ENCODE measurements at places on chromosomes 4 and X.

GRCh38 chr4:128288689-128289106 lies 1.1 kb upstream of the PGRMC2 start:
- DNase-seq, result peak; percentile 13

- no peak for DNase-seq
Measured at GRCh38 chrX:69510914-69511513, 6.9 kb downstream of the NALF2 start.

DNA sequence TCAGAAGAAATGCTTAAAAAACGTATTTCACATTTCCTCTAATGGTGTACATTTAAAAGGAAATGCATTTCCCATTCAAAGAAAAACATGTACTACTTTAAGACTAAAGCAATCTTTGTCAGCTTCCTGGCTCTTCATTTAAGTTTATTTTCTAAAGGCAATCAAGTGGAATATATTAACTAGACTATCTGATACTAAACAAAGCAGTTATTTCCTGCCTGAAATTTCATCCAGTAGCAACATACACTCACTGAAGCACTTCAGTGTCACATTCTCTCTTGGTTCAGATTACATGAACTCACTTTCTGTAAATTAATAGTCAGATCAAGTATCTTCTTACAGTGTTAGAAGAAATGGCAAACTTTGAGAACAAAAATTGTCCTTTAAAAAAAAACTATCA lies 42.5 kb downstream of the LRBA start:
- no peak for DNase-seq

DNA sequence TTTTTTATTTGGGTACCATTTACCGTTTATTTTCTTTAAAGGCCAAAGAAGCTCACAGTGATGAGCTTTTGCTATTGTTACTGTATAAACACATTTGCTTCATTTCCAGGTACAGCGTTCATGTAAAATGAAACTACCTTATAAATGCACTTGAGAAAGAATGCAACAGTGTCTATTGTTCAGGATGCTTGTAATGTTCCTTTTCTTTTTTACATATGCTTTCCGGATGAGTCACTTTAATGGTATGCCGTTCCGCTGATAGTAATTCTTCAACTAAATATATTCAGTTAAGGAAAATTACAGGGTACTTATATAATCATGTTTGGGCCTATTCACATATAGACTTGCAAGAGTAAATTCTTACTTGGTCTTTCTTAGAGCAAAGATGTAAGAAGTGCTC lies 354.9 kb downstream of the RPA4 start:
- no peak for DNase-seq

DNA sequence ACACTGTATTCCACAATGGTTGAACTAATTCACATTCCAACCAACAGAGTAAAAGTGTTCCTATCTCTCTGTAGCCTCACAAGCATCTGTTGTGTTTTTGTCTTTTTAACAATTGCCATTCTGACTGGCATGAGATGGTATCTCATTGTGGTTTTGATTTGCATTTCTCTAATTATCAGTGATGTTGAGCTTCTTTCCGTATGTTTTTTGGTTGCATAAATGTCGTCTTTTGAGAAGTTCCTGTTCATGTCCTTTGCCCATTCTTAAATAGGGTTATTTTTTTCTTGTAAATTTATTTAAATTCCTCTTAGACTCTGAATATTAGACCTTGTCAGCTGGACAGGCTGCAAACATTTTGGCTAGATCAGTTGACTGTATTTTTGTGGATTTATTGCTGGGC lies 78.2 kb downstream of the VSIG4 start:
- no peak for DNase-seq

- DNase-seq, result no peak
Measured at GRCh38 chr4:177070533-177071058, 239.1 kb upstream of the NEIL3 start.

GRCh38 chr4:109211671-109212070 lies 90.8 kb downstream of the COL25A1 start:
- DNase-seq, result no peak

DNA sequence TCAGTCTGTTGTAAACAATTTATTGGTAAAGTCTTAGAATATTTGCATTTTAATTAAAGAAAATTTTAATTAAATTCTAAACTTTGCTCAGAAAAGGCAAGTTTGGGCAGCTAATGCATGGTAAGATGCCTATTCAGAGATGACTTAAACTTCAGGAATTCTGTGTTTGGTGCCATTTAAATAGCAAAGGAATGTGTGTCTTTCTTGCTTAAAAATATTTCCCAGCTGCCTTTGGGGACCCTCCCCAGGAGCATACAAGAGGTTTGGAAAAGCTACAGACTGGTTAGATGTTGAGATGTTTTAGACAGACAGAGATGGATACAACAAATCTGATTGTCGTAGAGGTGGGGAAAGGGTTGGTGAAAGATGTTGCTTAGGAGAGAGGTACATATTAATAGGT lies 36.5 kb downstream of the AFF2 start:
- DNase-seq, result no peak

DNA sequence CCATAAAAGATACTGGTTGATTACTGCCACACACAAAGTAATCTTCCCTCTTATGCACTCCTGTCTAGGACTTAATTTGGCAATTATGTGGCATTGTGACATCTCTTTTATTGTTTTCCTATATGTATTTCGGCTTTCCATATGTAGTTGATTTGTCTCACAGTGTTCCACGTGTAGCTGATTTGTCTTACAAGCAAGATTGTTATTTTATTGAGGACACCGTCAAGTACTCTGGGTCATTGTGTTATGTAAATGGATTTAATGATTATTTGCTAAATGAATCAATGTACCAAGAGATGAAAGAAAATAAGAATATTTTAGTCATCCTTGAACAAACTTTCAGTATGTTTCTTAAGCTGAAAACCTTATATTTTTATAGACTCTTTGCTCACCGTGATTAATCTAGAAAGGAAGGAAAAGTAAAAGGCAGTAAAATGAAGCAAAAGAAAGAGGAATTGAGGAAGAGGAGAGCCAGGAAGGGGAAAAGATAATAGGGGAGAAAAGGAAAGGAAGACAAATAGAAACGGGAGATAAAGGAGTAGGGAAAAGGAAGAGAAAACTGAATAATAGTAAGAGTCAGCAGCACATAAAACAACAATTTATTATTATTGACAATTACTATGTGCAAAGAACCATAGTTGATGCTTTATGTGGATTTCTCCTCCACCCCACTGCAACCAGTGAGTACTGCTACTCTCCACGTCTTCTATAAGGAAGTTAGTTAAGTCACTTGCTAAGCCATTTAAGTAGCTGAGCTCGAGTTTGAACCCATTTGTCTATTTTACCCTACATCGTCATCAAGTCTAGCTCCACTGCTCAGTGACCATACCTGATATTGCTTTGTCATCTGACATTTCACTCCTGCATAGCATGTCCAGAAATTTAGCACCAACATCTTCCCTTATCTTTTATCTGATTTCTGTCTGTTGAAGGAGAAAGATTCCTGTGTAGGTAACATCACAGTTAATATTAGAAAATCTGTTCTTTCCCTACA lies 336.5 kb downstream of the BMPR1B start:
- DNase-seq, result no peak

- DNase-seq, result no peak
Measured at GRCh38 chrX:48806081-48806480, 4.2 kb downstream of the HDAC6 start.

Data from T-helper 2 cell treated with Interferon-gamma antibody and Interleukin-4, amounts not matched to agents 5 μg/mL and 100 μg/mL, for 36 hours (primary cell).